NCI-H1417 (cell line): ENCODE measurements at places on chromosomes 2 and 18.
A peak's percentile ranks its signal among the peaks of the same experiment; 100 is the strongest.

- peak; percentile 42 for DNase-seq
Observed at GRCh38 chr2:207750345-207750744, 19.4 kb downstream of the FZD5 start.

DNA sequence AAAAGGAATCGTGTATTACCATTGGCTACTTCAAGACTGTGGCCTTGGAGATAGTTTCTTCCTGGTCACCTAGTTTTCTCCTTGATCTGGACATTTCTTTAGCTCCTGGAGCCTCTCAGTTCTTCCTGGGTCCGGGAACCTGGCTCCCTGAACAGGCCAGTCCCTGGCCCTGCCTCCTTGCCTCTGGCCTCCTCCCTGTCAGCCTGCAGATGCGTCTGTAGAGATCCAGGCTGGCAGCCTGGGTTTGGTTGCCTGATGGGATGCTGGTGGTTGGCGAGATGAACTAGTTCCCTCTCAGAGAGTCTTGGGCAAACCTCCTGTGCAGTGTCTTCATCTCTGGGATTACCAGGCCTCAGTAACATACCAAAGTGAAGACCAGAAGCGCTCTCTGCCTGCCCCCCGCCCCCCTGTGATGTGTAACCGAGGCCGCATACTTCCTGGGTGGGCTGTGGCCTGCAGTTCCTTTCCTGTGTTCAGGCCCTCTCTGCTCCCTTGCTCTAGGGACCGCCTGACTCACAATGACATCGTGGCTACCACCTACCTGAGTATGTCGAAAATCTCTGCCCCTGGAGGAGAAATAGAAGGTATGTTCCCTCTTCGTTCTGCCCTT is 85.4 kb downstream of the DYSF start:
- no peak for DNase-seq

DNA sequence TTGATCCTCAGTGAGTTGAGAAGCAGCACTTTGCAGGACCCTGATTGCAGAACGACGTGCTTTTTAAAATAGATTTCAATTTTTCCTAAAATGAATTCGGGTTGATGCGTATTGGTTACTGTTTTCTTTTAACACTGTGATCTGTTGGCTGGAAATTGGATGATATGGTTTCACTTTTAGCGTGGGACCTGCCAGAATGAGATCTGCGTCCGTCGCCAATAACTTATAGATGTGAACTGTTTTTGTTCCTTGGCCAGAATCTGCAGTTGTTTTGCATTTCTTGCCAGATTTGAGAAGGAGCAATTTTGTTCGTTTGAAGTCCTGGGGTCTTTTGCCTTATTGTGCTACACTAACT is 703 bp downstream of the UGGT1 start:
- DNase-seq, result peak; percentile 32

- DNase-seq, result no peak
Observed at GRCh38 chr18:10274301-10274700, 180.1 kb upstream of the APCDD1 start.
